NCI-H2107 (cell line): ENCODE measurements at places on chromosomes 4 and X.

- DNase-seq: no peak
These were observed at the start of gene STAP1 for GRCh38 chr4:67558493-67558892. Gene STAP1 (plus strand): TSS chr4:67558727. CDS start chr4:67558810, 83 bp downstream.

DNA sequence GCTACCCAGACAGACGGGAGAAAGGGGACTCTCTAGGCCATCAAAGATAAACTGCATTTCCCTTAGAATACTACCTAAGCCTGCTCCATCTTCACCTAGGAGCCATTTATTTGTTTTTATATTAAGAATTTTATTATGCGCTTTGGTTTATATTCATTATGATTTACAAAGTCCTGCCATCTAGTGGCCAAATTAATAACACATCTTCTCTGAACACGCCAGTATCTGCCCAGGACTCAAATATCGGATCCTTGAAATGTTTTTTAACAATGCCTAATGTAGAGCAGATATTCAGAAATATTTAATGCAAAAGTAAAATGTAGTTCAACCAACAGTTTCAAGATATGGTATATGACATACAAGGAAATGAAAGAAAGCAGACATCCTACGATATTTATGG lies 20.8 kb upstream of the PRPS2 start:
- DNase-seq: no peak

GRCh38 chr4:25800245-25800644 lies 62.5 kb downstream of the SEL1L3 start:
- no peak for DNase-seq

DNA sequence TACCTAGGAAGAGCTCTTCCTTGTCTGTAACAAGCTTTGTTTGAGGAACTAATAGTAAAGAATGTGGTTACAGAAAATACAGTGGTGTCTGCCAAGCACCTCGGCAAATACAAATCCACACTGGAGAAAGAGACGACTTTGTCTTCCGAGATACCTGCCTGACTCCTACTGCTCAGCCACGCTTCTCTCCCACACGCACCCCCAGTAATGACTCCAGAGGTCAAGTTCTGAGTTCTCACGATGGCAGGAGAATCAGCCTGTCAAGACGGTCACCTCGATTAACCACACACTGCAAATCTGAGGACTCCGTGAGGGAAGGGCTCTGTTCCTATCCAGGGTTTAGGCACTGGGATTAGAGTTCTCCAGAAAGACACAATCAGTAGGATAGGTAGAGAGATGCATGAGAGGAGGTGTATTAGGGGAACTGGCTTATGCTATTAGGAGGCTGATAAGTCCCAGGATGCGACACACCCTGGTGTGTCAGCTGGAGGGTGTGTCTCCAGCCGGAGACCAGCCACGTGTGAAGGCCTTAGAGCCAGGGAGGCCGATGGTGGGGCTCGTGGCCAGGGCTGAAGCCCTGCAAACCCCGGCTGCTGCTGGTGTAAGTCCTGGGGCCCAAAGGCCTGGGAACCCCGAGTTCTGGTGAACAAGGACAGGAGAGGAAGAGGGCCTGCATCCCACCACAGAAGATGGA lies 8.4 kb upstream of the TRIML2 start:
- no peak for DNase-seq

DNA sequence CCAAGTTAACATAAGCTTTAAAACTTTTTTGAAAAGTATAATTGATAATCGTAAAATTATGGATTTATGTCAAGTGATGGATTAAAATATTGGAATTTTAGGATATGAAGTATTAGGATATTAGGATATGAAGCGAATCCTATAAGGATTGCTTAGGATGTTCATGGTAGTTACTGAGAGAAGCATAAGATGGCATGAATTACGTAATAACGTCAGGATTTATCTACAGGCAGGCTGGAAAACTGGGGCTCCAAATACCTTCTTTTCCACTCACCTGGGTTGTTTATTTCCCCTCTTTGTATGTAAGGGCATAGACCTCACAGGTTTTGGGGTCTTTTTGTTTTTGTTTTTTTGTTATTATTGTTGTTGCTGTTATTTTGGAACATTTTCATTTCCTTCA lies 65.2 kb upstream of the TMEM33 start:
- no peak for DNase-seq

- DNase-seq: no peak
These were observed 96.7 kb upstream of the RAPGEF2 start for GRCh38 chr4:159006202-159006601.

- no peak for DNase-seq
These were observed 11.8 kb upstream of the SPON2 start for GRCh38 chr4:1183985-1184773.

- DNase-seq: no peak
These were observed 218.6 kb upstream of the GK2 start for GRCh38 chr4:79626611-79627010.

DNA sequence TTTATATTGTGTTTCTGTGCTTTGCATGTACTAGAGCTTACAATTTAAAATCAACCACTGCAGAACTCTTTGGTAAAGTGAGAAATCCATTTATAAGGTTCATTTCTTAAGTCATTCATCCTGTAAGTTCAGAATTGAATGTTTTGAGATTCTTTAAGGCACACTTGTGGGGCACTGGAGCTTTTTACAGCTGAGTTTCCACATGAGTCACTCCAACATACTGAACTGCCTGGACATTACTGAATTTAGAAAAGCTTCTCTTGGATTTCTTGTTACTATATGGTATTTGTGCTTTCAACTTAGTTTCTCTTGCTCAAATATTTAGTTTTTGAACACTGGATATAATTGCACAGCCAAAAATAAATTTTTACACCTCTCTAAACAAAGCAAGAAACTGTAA lies 226.3 kb downstream of the PACRGL start:
- DNase-seq: no peak

DNA sequence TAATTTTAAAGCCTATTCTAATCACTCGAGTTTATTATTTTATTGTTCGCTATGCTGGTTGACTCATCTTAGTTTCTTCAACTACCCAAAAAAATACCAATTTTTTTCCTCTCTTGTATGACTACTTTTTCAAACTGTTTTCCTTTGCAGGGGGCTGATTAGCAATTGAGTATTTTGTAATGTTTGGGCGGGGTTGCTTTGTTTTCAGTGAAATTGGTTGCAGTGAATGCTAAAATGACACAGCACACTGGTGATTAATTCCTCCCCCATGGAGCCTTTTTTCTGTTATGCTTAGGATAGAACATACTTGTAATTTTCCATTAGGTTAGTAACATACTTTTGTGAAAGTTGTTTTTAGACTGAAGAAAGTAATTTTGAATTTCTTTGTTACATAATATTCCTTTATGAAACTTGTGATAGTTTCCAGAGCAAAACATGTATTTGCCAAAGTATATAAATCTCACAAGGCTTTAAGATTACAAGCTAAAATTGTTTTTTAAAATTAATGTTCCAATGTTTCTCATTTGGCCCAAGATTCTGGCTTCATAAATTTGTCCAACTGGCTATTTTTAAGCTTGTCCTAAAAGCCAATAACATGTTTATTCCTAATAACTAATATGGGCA lies 120.4 kb downstream of the CHIC1 start:
- DNase-seq: no peak

DNA sequence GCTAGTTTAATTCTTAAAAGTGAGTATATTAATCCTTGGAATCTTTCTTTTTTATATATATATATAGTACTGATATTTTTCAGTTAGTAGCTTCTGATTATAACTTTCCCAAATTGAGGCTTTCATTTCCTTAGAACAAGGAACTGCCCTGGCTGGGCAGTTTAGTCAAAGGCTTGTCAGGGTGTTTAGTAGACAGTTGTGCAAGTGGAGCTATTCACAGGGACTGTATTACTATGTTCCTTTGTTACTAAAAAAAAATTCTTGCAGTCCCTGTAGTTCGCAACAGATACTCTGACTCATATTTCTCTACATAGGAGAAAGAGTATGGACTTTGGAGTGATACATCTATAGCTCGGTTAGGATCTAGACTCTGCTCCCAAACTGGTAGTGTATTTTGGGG lies 20.8 kb downstream of the USO1 start:
- DNase-seq: no peak
